ENCODE measurements at places on chromosomes 1 and 21.

- no peak for DNase-seq
Measured at GRCh38 chr1:201320168-201320788, 37.0 kb downstream of the PKP1 start.

- DNase-seq, result no peak
Measured at GRCh38 chr1:243713470-243714186, 136.4 kb downstream of the AKT3 start.

GRCh38 chr21:46202592-46203202, 18.4 kb upstream of the SPATC1L start:
- DNase-seq, result no peak

DNA sequence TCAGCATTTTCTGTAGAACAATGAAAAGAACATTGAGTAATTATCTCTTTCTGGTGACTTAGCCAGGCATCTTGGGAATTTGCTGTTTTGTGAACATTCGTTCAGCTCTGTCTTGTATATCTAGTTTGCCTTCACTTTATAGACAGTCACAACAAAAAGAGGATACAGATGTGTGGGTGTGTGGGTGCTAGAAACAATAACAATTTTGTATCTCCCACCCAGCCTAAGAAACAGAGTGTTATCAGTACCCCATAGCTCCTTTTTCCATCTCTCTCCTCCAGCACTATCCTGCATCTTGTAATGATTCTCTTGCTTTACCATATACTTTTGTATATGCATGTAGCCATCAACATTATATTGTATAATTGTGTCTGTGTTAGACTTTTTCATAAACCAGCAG, 33.0 kb downstream of the AK4 start:
- no peak for DNase-seq

- no peak for DNase-seq
Measured at GRCh38 chr1:53644909-53645689, 93.9 kb downstream of the GLIS1 start.

DNA sequence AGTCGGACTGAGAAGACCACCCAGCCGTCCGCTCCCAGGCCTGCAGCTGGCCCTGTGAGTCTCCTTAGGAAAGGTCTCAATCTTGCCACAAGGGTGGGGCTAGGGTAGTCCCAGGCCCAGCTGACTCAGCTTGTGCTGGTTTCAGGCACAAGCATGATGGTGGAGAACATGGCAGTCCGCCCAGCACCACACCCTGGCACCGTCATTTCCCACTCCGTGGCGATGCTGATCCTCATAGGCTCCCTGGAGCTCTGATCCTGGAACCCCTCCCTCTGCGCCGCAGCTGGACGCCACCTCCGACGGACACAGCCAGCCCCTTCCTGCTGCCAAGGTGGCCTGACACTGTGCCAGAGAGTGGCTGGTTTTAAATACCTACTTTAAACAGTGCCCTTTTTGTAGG, 10.7 kb downstream of the TMEM81 start:
- DNase-seq, result no peak

- no peak for DNase-seq
Measured at GRCh38 chr1:203492748-203493130, 1.2 kb upstream of the OPTC start.

GRCh38 chr1:68907491-68907890, 410.6 kb upstream of the DEPDC1 start:
- no peak for DNase-seq

Data from bone marrow (tissue), 2 donors.